ENCODE measurements at places on chromosomes 6 and 20. TPM values are rescaled to one million over a fixed set of nuclear protein-coding genes. Genes with fewer than 3 reads are reported as not detected.

The NRN1 gene
- 13.2 TPM for total RNA-seq

The EEF1A2 gene
- 791 TPM for total RNA-seq

- no peak for DNase-seq
- H3K4me1 ChIP-seq = no peaks in the 10 kb centered on the region
- no peaks in the 10 kb centered on the region for H3K27me3 ChIP-seq
- H3K4me3 ChIP-seq = no peak overlapping the region
- no peaks in the 10 kb centered on the region for H3K36me3 ChIP-seq
- no peak overlapping the region for H3K27ac ChIP-seq
These were observed 253.7 kb upstream of the SUPT3H start for GRCh38 chr6:45631396-45631795.

- no peak overlapping the region for H3K4me3 ChIP-seq
- DNase-seq = no peak
- no peaks in the 10 kb centered on the region for H3K27me3 ChIP-seq
- H3K4me1 ChIP-seq = peaks cover 13% of the 10 kb centered on the region
These were observed 80.2 kb downstream of the AFDN start for GRCh38 chr6:167906899-167907298.

- no peak for DNase-seq
- no peak overlapping the region for H3K27ac ChIP-seq
- no peak overlapping the region for H3K4me3 ChIP-seq
- no peaks in the 10 kb centered on the region for H3K27me3 ChIP-seq
- H3K4me1 ChIP-seq = no peaks in the 10 kb centered on the region
These were observed 497.5 kb downstream of the UTRN start for GRCh38 chr6:144782634-144783033.
